Left cardiac atrium (tissue), 4 donors: ENCODE measurements at places on chromosomes 12 and 14.

DNA sequence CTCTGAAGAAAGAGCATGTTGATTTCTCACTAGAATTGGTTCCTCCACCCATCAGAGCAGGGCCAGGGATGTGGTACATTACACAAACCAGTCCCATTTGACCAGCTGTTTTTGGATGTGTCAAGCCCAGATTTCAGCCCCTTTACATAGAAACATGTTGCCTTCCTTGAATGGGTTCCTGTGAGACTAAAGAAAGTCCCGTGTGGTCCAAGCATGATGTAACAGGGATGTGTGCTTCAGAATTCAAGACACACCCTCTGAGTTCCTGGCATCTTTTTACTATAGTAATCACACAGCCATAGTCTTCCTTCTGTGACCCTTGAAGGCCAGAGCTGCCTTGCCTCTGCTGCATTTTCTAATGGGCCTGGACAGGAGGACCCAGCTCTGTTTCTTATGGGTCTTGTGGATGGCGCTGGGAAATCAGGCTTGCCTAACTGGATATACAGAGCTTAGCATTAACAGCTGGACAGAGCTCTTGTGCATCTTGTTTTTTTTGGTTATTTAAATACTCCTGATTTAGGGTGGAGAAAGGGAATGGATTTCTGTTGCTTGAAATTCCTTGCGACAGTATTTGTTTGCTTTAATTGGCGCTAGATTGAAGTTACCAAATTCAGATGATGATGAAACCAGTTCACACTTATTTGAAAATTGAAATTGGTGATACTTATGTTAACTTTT is 341.0 kb downstream of the ZFP36L1 start:
- DNase-seq = peak; percentile 37

GRCh38 chr14:95551435-95551834 is 16.6 kb downstream of the GLRX5 start:
- DNase-seq = no peak

- DNase-seq = no peak
Measured at GRCh38 chr14:23492618-23493272, 23.2 kb downstream of the NGDN start.

- no peak for DNase-seq
Measured at GRCh38 chr12:91940322-91940721, 205.3 kb downstream of the BTG1 start.

- peak; percentile 50 for DNase-seq
Measured at GRCh38 chr14:35814371-35815005, 5.4 kb upstream of the RALGAPA1 start.

GRCh38 chr14:60092526-60092920 is 800 bp downstream of the PCNX4 start:
- peak; percentile 24 for DNase-seq

DNA sequence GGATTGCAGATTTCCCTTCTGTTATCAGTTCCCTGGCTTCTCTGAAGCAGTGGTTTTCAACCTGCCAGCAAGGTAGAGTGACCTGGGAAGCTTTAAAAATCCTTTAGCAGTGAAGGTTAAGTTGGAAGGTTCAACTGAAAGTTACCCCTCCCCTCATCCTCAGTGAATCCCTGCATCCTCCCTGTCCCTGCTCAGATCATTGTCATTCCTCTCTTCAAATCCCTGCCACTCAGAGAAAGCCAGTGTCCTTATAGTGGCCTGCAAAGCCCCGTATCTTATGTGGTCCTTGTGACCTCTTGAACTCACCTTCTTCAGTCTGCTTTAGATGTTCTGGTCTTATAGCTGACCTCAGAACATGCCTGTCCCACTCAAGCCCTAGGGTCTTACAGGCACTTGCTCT is 53.6 kb downstream of the PPM1A start:
- DNase-seq = no peak

DNA sequence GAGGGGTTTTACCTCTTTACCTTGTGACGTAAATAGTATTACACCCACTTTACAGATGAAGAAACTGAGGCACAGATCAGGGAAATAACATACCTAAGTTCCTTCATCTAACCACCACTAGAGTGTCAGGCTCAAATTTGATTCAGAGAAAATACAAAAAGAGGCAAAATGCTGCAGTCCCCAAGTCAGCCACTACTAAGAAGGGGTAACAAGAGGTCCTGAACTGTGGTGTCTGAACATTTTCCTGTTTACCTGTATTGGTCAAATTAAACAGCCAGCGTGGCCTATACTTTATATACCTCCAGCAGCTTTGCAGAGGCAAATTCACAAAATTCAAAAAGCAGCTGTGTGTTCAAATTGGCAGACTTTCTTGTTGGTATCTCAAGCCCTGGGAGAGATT is 92.0 kb downstream of the TBX5 start:
- no peak for DNase-seq

GRCh38 chr14:24307575-24308341 is at the start of gene CIDEB:
TSS of gene CIDEB (minus strand) at chr14:24307977. CDS start at chr14:24307858, 119 bp downstream.
- peak; percentile 55 for DNase-seq
